ENCODE measurements at places on chromosomes 11 and 22.
A peak's percentile ranks its signal among the peaks of the same experiment; 100 is the strongest.

- peak; percentile 75 for DNase-seq
Measured at GRCh38 chr11:1202776-1203504, 19.9 kb upstream of the MUC5B start.

GRCh38 chr11:28168718-28169117 is 60.5 kb downstream of the METTL15 start:
- DNase-seq: no peak

DNA sequence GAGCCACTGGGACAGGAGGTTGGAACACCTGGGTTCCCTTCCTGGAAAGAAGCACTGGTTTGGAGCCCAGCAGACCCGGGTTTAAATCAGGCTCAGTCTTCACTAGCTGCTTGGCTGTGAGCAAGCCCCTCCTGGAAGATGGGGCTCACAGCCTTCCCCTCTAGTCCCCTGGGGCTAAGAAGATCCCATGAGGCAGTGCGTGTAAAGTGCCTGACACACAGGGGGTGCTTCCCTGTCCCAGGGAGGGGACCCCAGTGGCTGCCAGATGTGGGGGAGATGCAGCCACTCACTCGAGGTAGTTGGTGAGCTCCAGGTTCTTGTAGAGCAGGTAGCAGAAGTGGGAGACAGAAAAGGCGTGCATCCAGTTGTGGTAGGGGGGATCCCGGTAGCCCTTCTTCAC is 93.2 kb downstream of the PDE2A start:
- DNase-seq: no peak

DNA sequence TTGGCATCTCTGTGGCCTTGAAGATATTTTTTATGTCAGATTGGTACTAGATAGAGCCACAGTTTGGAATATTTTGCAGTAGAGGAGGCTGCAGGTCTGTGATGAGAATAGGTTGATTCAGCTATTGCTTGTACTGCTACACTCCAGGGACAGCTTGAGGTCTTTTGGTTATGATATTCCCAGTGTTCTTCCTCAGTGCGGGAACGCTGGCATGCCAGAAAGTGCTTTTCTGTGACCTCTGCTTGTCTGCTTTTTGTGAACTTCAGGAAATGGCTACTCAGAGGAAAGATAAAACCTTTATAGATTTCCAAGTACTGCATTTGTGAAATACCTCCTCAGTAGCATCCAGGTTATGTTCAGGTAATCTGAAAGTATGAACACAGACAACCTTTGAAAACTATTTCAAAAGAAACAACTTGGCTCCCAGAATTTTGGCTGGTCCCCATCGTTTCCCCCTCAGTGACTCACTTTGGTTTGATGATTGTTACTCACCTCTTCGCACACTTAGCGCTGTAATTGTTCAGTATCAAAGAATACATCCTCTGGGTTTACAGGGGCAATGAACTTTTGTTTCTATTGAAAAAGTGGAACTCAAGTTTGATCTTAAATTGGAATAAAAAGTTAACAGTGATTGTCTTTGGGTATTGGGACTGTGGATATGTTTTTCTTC is 191.4 kb downstream of the HIPK3 start:
- DNase-seq: no peak

DNA sequence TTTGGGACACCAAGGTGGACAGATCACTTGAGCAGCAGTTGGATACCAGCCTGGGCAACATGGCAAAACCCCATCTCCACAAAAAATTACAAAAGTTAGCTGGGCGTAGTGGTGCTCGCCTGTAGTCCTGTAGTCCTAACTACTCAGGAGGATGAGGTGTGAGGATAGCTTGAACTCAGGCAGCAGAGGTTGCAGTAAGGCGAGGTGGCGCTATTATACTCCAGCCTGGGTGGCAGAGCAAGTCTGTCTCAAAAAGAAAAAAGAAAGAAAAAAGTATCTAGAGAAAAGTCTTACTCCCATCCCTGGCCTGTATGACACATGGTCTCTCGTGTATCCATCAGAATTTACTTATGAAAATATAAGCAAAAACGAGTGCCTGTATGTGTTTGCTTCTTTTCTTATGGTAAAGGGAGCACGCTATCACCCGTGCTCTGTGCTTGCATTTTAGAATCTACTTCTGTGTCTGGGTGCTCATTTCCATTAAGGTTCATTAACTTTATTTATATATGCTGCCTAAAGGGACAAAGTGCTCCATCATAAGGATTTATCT is 15.4 kb upstream of the CPT1A start:
- DNase-seq: no peak

GRCh38 chr11:134474942-134475341 is 62.9 kb upstream of the B3GAT1 start:
- no peak for DNase-seq

DNA sequence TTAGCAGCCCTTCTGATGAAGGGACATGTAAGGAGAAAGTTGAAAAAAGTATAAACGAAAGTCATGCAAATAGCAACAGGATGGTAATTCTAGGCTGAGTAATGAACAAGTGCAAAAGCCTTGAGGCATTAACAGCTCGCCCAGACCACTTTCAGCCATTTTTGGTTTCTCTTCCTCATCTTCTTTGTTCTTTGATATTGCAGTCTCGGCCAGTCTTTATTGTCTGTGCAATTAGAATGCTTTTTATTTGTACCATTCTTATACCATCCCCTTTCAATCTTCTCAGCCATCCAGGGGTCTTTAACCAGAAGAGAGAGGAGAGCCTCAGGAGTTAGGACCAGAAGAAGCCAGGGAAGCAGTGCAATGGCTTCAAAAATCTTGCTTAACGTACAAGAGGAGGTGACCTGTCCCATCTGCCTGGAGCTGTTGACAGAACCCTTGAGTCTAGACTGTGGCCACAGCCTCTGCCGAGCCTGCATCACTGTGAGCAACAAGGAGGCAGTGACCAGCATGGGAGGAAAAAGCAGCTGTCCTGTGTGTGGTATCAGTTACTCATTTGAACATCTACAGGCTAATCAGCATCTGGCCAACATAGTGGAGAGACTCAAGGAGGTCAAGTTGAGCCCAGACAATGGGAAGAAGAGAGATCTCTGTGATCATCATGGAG is 7.3 kb downstream of the TRIM34 start:
- no peak for DNase-seq

- DNase-seq: no peak
Measured at GRCh38 chr11:41384329-41384728, 75.1 kb downstream of the LRRC4C start.

- DNase-seq: no peak
Measured at GRCh38 chr11:74011360-74012073, 2.6 kb upstream of the UCP3 start.

- no peak for DNase-seq
Measured at GRCh38 chr11:45141631-45142030, 4.8 kb upstream of the PRDM11 start.

DNA sequence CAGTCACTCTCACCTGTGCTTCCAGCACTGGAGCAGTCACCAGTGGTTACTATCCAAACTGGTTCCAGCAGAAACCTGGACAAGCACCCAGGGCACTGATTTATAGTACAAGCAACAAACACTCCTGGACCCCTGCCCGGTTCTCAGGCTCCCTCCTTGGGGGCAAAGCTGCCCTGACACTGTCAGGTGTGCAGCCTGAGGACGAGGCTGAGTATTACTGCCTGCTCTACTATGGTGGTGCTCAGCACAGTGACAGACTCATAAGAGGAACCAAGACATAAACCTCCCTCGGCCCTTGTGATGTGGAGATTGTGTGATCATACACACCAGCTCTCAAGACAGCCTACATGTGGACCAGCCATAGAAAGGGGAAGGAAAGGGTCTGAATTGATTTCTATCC is 113.3 kb downstream of the ZNF280B start:
- DNase-seq: no peak

DNA sequence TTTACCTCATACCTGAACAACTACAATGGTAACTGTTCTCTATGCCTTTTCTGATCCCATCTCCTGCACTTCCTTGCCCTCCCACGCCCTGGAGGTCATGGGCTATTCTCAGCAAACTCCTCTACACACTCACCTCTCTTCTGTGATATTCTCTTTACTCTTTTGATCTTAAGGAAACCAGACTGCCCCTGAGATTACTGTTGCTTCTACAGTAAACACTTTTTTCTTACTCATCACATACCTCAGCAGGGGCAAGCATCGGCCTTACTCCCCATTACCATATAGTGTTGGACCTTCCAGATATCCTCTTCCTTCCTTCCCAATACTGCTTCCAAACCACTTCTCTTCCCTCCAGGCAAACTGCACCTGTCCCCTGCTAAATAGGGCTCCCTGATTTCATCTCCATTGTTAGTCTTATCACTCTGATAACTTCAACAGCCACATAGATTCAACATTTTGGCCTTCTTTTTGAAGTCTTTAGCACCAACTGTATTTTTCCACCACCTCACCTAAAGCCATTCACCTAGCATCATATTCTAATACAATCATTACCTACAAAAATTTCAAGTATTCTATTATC is 141.2 kb downstream of the RBFOX2 start:
- no peak for DNase-seq

- DNase-seq: no peak
Measured at GRCh38 chr11:64760759-64761420, 1.1 kb upstream of the PYGM start.

DNA sequence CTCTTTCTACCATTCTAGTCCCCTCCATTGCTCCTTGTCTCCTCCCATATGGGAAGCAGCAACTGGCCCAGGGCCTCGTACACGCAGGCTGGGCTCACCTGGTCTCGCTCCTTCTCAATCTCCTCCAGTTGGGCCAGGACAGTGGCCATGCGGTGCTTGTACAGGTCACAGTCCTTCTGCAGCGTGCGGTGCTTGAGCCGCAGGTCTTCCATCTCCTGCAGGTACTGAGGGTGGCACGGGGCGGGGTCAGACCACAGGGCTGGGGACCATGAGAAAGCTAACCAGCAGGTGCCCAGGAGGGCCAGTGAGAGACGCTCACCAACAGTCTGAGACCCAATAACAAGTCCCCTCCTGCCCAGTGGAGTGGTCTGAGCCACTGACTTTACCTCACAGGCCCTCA is 11.5 kb downstream of the CARD10 start:
- DNase-seq: no peak

- no peak for DNase-seq
Measured at GRCh38 chr11:77155082-77155475, 27.0 kb downstream of the MYO7A start.

DNA sequence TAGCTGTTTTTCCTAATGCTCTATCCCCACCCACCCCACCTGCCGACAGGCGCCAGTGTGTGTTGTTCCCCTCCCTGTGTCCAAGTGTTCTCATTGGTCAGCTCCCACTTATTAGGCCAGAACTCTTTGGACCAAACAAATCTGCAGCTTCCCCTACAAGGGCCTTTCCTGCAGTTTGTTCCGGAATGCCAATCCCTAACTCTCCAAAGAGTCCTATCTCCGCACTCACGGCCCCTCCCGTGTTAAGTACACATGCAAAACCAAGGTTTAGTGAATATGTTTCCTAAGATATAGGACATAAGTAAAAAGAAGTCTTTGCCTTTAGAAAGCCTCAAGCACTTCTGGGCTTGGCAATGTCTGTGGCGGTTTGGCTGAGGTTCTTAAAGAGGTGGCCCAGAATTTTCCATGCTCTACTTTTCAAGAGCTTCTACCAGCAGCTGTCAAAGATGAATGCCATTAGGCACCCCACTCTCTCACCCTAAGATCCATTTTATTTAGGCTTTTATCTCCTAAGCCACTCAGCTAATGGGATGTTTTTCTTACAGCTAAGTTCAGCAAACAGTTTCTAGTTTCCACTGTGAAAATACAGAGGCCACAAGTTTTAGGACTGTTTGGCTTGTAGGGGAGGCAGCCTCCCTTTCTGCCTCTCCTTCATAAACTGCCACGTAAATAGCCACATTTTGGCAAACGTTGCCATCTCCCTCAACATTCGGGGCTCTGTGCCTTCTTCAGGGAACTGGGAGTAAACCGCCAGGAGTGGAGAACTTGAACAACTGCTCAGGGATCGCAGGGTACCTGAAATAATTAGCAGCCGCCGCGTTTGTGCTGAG is 1.6 kb downstream of the CD59 start:
- no peak for DNase-seq

DNA sequence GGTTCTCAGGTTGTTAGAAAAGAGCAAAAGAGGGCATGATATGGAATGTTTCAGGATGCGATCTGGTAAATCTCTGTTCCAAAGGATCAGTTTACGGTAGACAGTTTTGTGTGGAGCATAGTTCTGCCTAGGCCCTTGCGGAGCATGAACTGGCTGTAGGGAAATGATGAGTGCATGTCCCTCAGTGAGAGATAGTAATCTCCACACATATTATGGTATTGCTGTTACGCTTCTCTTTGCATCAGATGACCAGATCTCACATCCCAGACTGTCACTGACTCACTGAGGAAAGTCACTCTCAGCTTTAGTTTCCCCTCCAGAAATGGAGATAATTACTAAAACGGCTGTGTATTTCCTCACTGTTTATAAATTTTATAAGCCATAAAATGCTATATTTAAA is 836.0 kb downstream of the JRKL start:
- no peak for DNase-seq

DNA sequence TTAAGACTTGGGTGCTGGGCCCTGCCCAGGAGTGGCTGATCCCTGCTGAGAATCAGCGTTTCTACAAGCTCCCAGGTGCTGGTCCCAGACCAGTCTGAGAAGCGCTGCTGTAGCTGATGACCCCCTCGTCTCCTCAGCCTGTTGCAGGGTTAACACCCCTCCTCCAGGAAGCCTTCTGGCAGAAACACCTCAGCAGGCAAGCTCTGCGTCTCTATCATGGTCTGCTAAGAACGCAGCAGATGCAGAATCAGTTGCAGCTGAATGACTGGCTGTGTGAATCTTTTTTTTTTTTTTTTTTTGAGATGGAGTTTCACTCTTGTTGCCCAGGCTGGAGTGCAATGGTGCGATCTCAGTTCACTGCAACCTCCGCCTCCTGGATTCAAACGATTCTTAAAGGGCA is 132.5 kb downstream of the CACNA1I start:
- DNase-seq: no peak

GRCh38 chr22:23197836-23198235 is 17.5 kb downstream of the BCR start:
- no peak for DNase-seq

GRCh38 chr11:115652094-115652493 is 147.9 kb upstream of the CADM1 start:
- no peak for DNase-seq

- DNase-seq: no peak
Measured at GRCh38 chr11:70740488-70740851, 342.1 kb downstream of the CTTN start.
